ENCODE measurements at places on chromosomes 5 and 9.

GRCh38 chr5:130571076-130571475, 594.0 kb downstream of the HINT1 start:
- no peak for DNase-seq

GRCh38 chr5:37212096-37212495, 37.1 kb downstream of the CPLANE1 start:
- DNase-seq = no peak

DNA sequence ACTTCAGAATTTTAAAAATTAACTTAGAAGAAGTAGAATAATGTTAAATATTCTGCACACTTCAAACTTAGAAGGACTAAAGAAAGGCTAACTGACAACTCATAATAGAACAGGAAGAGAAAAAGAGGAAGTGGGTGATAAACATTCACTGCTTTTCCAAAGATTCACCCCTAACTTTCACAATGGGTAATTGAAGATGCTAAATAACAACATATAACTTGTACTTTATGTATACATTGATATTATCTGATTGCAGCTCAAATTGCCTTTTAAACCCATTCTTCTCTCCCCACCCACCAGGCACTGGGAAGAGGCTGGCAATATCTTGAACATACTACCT, 376.6 kb downstream of the EFNA5 start:
- no peak for DNase-seq

GRCh38 chr9:27042476-27042875, 37.0 kb upstream of the LRRC19 start:
- no peak for DNase-seq

DNA sequence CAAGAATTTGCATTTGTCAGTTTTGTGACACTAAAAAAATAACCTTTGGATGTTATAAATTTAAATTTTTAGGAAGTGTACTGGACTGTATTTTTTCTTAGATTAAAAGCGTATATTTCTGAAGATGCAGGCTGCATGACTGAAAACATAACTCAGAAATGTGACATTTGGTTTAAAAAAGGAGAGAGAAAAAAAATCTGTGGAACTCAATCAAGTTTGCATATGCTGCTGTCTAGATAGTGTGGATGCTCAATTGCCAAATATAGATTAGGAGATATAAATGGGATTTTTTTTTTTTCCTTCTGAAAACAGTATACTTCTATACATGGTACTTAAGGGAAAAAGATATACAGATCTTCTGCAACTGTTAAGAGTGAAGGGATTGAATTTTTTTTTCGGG, 402.3 kb downstream of the TAF11L14 start:
- no peak for DNase-seq

DNA sequence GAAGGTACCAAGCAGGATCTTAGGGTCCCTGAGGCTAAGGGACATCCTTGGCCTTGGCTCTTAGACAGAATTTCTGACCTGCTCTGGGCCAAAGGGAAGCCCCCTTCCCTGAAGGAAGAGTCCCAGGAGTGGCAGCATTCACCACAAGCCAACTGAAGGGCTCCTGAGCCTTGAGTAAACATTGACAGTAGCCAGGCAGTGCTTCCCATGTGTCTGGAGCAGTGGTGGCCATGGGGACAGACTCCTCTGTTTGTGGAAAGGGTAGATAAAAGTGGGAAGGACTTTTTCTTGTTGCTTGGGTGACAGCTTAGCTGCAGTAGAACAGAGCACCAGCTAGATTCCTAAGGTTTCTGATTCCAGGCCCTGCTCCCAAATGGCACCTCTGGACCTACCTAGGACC, 61.4 kb upstream of the VLDLR start:
- DNase-seq = no peak

DNA sequence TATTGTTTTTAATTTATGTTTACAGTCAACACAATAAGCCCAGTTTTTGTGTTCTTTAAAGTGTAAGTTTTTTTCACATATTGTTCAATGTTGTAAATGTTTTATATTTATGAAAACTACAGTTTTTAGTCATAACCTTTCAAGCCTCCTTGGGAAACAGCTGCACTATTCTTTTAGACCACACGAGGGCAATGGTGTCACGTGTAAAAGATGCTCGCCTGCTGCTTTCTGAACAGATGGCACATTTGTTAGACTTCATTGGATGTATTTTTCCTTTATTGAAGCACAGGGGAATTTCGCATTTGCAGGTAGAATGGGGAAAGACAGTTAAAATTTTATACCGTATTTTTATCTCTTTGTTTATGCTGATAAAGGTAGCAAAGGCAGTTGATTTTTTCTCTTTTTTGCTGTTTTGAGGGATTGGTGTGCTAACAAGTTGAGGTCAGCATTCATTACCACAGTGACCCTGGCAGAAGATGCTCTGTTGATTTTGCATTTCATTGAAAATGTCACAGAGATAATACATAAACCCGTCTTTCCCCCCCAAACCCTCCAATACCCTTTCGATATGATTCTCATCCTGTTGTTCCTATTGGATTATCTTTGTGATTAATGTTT, 59.0 kb downstream of the MAT2B start:
- no peak for DNase-seq

GRCh38 chr5:73692166-73692640, 66.2 kb downstream of the ARHGEF28 start:
- DNase-seq = peak; percentile 70

GRCh38 chr9:118568704-118569103, 800.5 kb downstream of the BRINP1 start:
- DNase-seq = no peak

DNA sequence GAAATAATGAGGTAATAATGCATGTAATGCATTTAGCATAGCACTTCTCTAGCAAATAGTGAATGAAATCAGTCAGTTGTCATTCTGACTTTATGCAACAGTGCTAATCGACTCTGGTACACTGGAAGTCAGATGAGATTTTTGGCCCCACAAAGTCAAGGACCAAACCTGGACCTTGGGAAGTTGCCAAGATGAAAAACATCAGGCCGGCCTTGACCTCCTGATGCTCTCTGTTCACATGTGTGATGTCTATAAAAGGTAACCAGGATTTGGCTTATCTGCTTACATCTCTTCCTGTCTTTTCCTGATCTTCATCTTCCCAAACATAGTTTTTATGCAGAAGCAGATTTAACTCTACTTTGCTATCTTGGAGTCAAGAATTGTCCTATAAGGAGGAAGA, 39.5 kb downstream of the SLC22A5 start:
- no peak for DNase-seq

GRCh38 chr9:134757216-134757975, 115.8 kb downstream of the COL5A1 start:
- no peak for DNase-seq

DNA sequence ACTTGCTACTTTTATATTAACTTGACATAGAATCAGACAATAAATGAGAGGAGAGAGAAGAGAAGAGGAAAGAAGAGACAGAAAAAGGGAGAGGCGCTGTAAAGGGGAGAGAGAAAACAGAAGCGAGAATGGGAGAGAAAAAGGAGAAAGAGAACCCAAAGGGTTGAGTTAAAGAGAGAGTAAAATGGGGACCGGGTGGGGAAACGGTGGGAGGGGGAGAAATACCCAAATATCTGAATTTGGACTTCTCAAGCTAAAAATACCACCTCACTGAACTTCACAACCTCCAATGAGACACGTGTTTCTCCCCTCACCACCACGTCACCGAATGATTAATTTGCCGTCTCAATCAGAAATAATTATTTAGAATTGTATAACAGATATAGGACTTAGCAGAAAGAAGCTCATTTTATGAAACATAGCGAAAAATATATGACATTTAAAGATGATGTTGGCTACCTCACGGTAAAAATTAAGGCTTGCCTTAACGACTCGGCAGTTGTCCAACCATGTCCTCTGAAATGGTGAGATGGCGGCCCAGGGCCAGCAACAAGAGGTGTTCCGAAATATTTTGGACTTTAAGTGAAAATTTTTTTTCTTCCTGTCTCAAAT, 204.1 kb downstream of the MEF2C start:
- no peak for DNase-seq

GRCh38 chr5:42791151-42791550, 20.5 kb downstream of the SELENOP start:
- no peak for DNase-seq

DNA sequence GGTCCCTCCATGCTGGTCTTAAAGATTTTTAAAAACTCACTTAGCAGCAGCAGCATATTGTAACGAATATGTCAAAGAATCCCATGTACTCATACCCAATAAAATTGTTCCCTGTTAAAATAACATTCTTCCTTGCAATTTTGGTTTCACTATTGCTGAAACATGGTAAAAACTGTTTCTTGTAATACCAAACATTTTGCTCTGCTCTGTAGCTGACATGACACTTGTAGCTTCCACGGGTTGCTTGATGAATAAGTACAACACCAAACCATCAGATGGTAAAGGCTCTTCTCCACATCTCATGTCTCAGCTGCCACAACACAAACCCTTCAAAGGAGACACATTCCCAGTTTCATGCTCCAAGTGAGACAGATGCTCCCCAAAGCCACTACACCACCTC, 180.7 kb upstream of the PTGER4 start:
- no peak for DNase-seq

DNA sequence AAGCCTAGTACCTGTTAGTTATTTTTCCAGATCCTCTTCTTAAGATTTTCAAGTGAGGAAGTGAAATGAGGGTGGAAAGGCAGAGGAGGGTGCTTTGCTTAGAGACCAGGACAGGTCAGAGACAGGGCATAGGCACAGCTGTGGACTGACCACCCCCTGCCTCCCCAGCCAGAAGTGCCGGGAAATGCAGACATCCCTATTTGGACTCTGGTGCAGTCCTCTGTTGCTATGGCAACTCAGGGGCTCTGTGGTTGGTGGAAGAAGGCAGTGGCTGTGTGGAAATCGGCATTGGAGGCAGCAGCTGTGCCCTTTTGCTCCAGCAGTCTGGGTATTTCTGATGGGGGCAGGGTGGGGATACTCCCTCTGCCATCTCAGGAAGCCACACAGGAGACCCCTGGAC, 43.3 kb upstream of the NDFIP1 start:
- no peak for DNase-seq

DNA sequence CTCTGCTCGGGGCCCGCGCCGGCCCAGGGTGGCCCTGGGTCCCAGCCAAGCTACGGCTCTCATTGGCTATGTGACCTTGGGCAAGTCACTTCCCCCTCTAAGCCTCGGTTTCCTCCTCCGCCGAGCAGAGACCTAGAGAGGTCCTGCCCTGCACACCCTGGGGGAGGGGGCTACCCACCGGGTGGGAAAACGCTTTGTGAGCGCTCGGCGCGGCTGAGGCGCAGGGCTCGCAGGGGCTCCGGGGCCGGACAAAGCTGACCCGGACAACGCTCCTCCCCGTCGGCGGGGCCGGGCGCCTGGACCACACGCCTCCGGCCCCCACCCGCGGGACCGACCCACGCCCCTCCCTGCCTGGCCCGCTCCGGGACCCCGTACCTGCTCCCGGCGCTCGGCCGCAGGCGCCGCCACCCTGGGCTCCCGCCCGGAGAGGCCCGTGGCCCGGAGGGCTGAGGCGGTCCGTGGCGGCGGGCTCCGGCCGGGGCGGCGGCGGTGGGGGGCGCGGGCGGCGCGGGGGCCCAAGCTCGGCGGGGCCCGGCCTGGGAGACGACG, 85.7 kb upstream of the MELK start:
- DNase-seq = no peak

- DNase-seq = peak; percentile 90
Measured at GRCh38 chr9:16417161-16417560, 453.3 kb downstream of the BNC2 start.

All from non-pigmented ciliary epithelial cell (primary cell).